BJ (cell line): ENCODE measurements at places on chromosomes 4 and X. TPM values are rescaled to one million over a fixed set of nuclear protein-coding genes. Genes with fewer than 3 reads are reported as not detected.

GRCh38 chrX:84186603-84187532 is 1.1 kb downstream of the RPS6KA6 start:
- no peak for DNase-seq

- peak; percentile 97 for DNase-seq
Observed at GRCh38 chr4:73704314-73705055, 35.9 kb upstream of the CXCL8 start.

DNA sequence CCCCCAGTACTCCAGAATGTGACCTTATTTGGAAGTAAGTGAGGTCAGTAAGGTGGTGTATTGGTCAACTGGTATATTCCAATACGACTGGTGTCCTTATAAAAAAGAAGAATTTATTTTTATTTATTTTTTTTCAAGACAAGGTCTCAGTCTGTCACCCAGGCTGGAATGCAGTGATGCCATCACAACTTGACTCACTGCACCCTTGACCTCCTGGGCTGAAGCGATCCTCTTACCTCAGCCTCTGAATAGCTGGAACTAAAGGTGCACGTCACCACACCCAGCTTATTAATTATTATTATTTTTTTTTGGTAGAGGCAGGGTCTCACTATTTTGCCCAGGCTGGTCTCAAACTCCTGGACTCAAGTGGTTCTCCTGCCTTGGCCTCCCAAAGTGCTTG is 115.1 kb upstream of the PITX2 start:
- no peak for DNase-seq

GRCh38 chrX:9560219-9560618 is 95.4 kb downstream of the TBL1X start:
- DNase-seq, result no peak

TLR8 gene
- polyA plus RNA-seq, result not detected in 2 replicates

DNA sequence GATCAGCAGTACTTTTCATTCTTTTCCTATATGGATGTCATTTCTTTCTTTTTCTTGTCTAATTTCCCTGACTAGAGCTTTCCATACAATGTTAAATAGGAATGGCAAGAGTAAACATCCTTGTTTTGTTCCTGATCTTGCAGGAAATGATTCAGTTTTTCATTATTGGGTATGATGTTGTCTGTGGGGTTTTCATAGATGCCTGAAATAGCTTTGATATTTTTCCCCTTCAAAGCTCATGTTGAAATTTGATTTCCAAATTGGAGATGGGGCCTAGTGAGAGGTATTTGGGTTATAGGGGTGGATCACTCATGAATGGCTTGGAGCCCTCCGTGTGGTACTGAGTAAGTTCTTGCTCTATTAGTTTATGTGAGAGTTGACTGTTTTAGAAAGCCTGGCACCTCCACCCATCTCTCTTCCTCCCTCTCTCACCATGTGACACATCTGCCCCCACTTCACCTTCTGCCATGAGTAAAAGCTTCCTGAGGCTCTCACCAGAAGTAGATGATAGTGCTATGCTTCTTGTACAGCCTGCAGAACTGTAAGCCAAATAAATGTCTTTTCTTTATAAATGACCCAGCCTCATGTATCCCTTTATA is 22.3 kb upstream of the VSIG1 start:
- no peak for DNase-seq

PLRG1 gene
- polyA plus RNA-seq, result 98.6 and 137 TPM in 2 replicates

GRCh38 chrX:133983974-133984845 is 1.2 kb downstream of the GPC3 start:
- DNase-seq, result no peak

HMX1 gene
- polyA plus RNA-seq, result not detected in 2 replicates

DNA sequence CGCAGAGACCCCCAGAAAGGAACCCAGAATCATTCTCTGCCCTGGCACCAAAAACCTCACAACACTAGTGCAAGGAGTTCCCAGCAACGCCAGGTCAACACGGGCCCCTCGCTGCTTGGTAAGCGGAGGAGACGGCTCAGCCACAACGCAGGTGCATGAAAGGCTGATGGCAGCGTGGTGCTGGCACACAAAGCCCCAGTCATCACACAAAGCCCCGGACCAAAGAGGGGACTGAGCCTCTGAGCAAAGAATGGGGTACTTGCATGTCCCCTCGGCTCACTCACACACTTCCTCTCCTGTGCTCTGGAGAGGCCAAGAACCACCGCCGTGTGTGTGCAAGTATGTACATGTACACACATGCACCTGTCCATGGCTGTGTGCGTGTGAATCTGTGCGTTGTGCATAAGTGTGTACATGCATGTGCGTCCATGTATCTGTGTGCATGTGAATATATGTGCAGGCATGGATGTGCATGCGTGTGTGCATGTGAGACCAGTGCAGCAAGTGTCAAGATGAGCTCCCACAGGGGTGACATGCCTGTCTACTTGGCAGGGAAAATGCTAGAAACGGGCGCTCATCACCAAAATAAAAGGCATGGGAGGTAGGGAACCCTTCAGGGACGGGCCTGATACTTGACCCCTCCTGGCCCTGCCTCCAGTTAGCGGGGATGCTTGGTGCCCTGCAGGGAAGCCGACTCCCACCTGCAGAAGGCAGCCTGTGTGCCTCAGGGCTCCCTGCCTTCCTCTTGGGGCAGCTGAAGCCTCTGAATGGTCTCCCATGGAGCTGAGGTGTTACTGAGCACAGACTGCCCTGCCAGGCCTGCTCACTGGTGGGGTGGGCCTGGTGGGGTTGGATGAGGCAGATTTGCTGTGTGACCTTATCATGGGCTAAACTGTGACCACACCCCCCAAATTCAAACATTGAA is 60.4 kb downstream of the ZFYVE28 start:
- no peak for DNase-seq

APLN gene
- 0.09 and 0.11 TPM in 2 replicates for polyA plus RNA-seq

VEGFC gene
- 47.7 and 68.4 TPM in 2 replicates for polyA plus RNA-seq

GRCh38 chr4:178395798-178396197 is 953.6 kb upstream of the AGA start:
- no peak for DNase-seq

BEX3 gene
- polyA plus RNA-seq, result 107 and 267 TPM in 2 replicates

ZCCHC18 gene
- polyA plus RNA-seq, result 1.5 and 3.2 TPM in 2 replicates

DNA sequence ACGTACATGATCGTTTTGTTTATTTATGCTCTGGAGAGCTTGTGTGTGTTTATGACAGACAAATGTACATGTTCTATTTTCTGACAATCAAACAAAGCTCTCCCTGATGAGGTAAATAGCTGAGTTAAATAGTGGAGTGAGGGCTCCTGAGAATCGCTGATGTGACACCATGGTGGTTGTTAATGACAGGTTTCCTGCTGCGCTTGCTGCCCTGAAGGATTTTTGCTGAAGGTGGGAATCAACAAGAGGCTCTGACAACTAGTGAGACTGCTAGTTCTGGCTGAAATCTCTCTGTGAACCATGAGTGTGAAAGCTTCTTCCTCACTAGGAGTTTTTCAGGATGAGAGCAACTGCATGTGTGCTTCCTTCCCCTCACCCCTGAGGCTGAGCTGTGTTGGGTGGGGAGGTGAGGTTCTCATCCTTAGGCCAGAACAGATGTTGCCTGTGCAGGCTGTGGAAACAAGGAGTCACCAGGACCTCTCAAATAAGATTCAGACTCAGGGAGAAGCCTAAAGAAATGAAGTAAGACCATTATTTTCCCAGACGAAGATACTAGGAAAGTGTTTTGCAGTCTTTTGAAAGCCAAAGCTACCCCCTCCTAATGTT is 173.4 kb upstream of the JADE1 start:
- DNase-seq, result no peak

- DNase-seq, result no peak
Observed at GRCh38 chr4:10673817-10674369, 10.7 kb downstream of the CLNK start.

GRCh38 chrX:30308263-30309138 is 689 bp downstream of the NR0B1 start:
- DNase-seq, result no peak

- DNase-seq, result no peak
Observed at GRCh38 chr4:147101678-147102077, 156.0 kb upstream of the TTC29 start.

PDCL2 gene
- polyA plus RNA-seq, result not detected in 2 replicates

GRCh38 chr4:162149644-162150043 is 14.2 kb downstream of the FSTL5 start:
- no peak for DNase-seq

GRCh38 chr4:81319657-81320056 is 104.6 kb upstream of the PRKG2 start:
- no peak for DNase-seq

- DNase-seq, result no peak
Observed at GRCh38 chr4:53613428-53613827, 22.1 kb upstream of the LNX1 start.

ZFP42 gene
- not detected in 2 replicates for polyA plus RNA-seq

GRCh38 chrX:131901546-131901945 is 121.6 kb upstream of the STK26 start:
- no peak for DNase-seq

DNA sequence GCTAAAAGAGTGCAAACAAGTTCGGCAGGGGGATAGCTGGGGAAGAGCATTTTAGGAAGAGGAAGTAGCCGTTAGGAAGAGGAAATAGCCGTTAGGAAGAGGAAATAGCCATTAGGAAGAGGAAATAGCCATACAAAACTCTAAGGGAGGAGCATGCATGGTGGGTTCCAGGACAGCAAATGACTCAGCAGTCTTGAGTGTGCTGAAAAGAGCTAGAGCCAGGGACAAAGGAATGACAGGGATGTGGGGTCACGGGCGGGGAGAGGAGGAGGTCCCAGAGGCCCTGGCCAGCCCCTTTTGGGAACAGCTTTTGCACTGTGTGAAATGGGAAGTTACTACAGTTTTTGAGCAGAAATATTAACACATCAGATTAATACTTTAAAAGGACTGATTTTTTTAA is 882.6 kb downstream of the TRIML1 start:
- DNase-seq, result peak; percentile 8

GRCh38 chrX:49231333-49232000 is 1.7 kb downstream of the CACNA1F start:
- no peak for DNase-seq

GRCh38 chrX:5100004-5100403 is 1128.7 kb downstream of the NLGN4X start:
- no peak for DNase-seq

DNA sequence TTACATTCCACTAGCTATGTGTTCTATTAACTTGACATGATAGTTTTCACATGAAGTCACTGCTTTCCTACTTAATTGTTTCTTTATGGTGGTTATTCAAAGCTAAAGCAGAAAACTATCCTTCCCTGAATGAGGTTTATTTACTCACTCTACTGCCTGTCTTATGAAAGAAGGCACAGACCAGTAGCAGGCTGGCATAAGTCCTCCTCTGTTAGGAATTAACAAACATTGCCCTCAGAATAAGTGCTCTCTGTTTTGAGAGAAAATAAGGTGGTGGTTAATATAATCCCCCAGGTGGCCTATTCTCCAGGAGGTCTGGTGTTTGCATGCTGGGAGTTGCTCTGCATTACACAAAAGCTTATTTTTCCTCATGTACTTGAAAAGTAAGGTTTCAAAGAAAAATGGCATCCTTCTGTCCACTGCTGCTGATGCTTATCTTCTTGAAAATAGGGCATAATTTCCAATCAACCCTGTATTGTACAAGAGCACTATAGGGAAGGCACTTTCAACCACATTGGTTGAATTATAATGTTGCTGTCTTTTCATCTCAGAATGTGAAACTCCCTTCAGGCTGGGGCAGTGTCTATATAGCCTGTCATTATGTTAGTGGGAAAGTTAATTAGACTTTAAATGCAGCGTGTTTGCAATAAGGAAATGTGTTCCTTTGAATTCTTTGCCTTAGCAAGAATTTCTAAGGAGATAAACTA is 119.7 kb upstream of the TBC1D9 start:
- no peak for DNase-seq

DNA sequence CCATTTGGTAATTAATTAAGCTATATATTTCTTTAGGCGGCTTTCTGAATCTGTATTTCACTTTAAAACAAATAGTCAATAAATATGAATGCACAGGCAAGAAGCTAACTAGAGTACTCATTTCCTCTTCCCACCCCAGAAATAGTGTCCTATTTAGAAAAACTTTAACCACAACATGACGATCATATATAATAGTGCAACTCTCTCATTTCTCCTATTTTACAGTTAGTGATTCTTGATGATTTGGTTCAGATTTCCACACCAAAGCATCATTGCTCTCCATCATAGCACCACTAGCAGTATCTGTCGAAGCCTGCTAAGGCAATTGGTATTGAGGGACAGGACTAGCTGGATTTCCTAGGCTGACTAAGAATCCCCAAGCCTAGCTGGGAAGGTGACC is 184.0 kb upstream of the GALNTL6 start:
- DNase-seq, result no peak

DNA sequence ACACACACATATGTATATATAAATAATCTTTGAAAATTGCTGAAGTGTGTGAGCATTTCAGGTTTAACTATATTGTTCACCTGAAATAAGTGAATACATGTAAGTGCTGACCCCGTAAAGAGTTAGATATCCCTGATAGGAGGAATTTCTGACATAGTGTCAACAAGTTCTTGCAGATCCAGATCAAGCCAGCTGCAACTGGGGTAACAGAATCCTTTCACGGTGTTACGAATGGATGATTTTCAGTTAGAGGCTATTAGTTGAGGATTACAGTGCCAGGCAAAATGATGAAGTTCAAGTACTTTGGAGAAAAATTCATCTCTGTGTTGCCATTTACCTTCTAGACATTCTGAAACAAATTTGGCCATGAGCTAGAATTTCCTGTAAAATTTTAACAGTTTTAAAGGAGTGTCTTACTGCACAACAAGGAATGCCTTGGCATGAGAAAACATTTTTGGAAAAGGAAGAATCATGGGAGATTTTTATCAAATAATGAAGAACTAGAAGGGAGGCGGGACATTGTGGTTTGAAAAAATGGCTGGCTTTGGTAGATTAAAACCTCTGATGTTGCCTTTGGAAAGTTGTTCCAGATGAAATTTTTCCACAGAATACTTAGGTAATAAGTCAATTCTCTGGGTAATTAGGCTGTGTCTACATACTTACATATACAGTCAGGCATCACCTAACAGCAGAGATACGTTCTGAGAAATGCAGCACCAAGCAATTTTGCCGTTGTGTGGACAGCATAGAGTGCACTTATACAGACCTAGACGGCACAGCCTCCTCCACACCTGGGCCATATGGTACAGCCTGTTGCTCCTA is 84.4 kb upstream of the FAT1 start:
- peak; percentile 89 for DNase-seq

DNA sequence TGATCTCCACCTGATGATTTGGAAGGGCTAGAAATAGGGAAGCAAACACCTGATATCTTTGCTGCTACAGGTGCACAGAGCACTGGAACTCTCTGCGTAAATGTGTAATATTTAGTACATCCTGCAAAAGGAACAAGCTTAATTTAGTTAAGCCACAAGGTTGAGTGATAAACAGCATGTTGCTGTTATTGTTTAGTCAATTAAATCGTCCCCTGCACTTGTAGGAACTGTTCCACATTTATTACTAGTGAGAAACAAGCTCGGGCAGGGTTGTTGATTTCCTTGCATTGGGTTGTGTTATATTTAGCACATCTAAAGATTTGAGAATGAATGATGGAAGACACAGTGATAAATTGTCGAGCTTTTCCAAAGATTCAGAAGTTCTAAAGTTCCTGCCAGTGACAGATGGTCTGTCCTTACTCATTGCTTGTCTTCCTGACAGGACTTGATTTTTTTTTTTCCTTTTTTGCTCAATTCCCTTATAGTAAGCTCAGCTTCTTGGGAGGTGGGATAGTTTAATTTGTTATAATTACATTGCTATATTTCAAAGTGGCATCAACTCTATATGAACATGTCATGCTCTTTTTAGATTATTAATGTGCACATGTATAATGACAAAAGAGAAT is 627.0 kb upstream of the ATOH1 start:
- DNase-seq, result no peak
